ENCODE measurements at places on chromosomes 6 and 20. TPM values are rescaled to one million over a fixed set of nuclear protein-coding genes. Genes with fewer than 3 reads are reported as not detected.

The WFDC5 gene
- not detected for total RNA-seq

GRCh38 chr6:43869792-43870659 is 100.0 kb downstream of the VEGFA start:
- DNase-seq: no peak

The RTN4IP1 gene
- total RNA-seq: 6.8 TPM

DNA sequence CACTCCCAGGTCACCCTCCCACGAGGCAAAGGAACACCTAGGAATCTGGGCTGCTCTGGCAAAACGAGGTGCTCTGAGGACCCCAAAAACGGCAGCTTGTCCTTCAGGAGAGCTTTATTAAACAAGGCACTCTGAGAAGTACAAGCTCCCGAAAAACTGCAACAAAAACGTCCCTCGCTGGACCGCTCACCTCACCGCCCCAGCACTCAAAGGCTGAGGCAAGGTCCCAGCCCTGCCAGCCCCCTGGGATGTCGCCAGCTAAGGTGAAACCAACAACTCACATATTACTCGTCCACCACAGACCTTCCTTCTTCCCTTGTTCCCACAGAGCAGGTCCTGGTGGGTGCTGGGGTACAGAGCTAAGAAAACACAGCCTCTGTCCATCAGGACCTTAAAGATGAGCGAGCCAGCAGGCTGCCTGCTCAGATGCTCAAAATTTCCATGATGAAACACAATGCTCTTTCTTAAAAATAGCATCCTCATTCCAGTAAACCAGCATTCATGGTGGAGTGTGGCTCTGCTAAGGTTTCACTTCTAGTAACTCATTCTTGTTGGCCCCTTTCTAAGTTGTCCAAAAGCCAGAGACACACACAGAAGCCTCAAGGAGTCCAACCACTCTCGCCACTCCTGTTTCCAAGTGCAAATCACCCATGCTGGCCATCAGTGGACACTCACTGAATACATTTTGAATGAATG is 35.9 kb downstream of the ATP9A start:
- DNase-seq: no peak

GRCh38 chr20:40931410-40932044 is 97.1 kb upstream of the TOP1 start:
- no peak for DNase-seq

The ZSCAN26 gene
- total RNA-seq: 26.9 TPM

- no peak for DNase-seq
Measured at GRCh38 chr6:45822873-45823272, 192.8 kb downstream of the CLIC5 start.

DNA sequence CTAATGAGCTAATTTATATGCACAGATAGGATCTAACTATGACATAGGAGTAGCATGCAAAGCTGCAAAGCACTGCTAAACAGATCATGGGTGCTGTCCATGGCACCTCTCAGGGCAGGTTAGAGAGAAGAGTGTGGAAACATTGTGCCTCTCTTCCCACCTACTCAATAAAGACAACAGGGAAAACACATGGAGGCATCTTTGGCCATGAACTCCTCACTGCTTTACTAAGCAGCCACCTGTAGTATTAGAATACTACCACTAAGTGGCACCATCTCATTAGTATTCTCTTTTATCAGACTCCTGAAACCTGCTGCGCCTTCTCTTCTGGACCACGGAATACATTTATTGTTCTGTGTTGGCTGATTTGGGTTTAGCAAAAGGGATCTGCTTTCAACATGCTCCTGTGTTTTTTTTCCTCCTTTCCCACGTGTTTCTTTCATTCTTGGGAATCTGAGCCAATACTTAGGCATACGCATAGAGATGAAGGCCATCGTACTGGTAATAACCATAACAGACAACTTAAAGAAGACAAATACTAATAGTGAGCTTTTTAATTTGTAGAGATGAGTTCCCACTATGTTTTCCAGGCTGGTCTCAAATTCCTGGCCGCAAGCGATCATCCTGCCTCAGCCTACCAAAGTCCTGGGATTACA is 9.4 kb upstream of the HDDC2 start:
- no peak for DNase-seq

DNA sequence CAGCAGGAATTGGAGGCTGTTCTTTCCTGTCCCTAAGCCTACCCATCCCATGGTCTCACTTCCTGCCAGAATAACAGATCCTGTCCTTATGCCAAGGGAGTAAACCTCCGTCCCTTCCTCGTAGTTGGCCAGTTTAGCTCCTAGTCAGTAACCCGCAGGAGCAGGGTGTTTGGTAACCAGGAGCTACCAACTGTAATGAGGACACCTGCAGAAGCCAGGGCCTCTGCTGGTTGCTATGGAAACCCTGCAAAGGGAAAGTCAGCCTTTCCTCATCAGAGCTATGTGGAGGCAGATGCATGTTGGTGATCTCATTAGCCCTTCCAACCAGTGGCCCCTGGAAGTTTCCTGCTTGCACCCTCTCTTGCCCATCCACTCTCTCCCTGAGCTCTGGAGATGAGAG is 368.2 kb upstream of the SULF2 start:
- no peak for DNase-seq

DNA sequence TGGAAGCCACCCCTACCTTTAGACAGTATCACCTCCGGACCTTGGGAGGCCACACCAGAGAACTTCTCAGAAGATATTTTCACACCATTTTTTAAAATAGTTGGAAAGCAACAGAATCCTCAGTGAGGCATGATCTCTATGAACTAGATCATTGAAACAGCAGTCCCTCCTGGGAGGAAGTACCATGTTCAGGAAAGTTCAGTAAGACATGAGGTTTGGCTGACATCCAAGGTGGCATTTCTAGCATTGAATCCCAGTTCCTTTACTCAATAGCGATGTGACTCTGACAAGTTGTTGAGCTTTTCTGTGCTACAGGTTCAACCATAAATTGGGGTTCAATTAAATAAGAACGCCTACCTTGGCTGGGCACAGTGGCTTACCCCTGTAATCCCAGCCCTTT is 169.0 kb downstream of the TBC1D7 start:
- DNase-seq: no peak

DNA sequence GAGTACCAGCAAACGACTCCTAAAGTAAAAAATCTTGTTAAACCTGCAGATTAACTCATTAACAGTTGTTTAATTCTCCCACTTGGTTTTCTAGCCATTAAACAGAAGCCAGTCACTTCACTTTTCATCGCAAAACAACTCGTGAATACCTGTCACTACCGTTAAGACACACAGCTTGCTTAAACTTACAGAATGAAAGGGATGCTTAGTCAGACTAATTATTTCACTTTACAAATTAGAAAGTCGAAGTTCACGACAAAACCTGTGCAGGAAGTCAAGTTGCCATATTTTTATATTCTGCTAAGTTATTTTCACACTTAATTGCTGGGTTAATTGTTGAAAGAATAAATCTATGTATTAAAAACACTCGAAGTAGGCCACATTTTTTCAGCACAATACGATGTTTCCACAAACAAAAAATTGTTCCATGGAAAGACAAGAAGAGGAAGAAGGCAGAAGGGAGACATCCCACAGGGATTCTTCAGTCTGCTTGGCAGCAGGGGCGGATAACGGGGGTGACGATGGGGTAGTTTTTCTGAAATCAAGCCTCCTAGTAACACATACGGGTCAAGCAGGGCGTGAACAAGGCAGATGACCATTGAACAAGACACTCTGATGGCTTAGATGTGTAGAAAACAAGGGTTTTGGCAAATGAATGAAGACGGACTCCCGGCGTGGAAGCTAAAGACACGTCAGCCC is 933 bp downstream of the SSR1 start:
- DNase-seq: no peak

The GSTA2 gene
- total RNA-seq: not detected

DNA sequence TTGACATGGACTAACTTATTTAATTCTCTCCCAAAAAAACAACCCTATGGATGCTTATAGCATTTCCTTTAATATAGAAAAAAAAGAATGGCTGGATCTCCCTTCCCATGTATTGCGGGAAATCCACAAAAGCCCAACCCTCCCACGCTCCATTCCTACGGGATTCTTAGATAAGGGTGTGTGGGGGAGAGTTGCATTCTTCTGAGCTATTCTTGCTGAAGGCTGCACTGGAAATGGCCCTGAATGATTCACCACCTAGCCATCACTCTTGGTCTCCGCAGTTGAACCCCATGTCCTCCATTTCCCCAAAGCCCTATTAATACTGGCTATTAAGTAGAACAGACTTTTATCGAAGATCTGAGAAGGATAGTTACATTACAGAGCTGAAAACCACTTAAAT is 41.9 kb upstream of the ADGRF5 start:
- no peak for DNase-seq

The PRPH2 gene
- 0.11 TPM for total RNA-seq

- DNase-seq: no peak
Measured at GRCh38 chr6:77492530-77492929, 29.2 kb upstream of the HTR1B start.

DNA sequence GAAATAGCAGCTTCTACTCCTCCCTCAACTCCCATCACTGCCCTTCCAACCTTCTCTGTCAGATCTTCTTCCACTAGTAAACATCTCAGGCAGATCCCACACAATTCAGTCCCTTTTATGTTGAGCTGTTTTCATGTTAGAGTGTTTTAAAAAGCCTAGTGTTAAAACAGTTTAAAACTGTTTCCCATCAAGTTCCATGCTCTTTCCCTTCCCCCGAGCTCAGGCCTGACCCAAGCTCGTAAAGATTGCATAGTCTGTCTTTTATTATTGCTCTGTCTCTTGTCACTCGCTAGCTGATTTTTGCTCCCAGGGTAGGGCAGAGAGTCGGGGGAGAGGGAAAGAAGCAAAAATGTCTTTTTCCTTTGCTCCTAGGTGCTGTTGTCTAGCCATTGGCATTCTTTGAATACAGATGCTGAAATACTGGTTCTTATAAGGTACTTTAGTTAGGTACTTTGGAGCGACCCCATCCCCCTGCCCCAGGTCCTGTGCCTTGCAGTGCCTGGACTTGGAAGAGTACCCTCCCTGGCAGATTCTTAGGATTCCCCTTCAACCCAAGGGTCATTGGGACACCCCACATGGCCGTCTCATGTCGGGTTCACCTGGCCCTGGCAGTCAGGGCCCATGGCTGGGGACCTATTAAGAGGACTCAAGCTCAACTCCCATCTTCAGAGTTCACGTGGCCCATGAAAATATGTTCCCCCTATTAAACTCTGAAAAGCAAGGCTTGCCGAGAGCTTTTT is 101.2 kb upstream of the ARMC2 start:
- DNase-seq: no peak

DNA sequence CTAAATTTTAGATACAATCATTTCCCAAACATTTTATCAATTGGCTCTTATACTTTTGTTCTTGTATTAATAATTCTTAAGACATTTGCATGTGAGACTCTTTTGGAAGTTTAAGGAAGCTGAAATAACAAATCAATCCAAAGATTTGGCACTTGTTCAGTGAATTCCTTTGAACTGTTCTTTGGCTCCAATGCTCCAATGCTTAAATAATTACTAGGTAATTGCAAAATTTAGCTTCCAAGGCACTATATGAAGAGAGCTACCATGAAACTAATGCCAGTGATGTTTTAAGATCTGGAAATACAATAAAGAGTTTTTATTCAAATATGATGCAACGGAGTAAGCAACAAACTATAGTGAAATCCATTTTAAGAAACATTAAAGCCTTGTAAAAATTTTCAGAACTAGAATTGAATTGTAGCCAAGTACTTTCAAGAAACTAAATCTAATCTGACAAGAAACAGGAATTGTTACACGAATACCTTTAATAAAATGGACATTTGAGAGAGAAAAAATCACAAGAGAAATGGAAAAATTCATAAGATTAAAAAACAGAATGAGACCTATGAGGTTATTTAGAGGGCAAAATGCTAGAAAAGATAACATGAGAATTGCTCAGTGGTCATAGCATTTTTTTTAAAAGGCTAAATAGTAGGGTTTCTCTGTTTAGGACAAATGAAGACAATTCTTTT is 43.6 kb upstream of the SMLR1 start:
- no peak for DNase-seq

DNA sequence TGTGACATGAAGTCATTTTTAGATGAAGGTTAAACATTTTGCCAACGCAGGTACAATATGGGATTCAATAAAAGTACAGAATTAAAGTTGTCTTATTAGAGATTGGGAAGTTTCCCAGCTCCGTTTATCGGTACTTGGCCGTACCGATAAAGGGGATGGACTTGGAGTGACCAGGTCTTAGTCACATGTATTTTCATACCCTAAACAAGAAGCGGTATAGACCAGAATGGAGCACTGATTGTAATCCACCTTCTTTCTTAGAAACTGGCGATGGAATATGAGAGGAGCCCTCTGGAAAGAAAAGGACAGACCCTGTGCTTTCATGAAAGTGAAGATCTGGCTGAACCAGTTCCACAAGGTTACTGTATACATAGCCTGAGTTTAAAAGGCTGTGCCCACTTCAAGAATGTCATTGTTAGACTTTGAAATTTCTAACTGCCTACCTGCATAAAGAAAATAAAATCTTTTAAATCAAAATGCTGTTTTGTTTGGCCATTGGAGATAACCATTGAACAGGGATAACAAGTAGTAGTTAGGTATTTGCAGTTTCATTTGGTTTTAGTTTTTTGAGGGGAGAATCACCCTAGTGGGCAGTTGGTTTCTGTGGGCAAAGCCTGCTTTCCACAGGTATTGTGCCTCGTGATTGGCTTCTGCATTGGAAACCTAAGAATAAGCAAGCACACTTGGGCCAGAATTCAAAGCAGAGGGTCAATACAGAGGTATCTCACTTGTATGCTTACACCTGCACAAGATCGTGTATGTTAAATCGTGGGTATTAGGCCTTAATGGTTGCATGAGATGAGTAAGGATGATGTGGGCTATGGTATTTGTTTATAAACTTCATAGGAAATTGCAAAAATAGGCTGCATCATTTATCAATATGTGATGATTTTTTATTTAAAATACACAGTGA is 11.2 kb upstream of the ZNFX1 start:
- no peak for DNase-seq

DNA sequence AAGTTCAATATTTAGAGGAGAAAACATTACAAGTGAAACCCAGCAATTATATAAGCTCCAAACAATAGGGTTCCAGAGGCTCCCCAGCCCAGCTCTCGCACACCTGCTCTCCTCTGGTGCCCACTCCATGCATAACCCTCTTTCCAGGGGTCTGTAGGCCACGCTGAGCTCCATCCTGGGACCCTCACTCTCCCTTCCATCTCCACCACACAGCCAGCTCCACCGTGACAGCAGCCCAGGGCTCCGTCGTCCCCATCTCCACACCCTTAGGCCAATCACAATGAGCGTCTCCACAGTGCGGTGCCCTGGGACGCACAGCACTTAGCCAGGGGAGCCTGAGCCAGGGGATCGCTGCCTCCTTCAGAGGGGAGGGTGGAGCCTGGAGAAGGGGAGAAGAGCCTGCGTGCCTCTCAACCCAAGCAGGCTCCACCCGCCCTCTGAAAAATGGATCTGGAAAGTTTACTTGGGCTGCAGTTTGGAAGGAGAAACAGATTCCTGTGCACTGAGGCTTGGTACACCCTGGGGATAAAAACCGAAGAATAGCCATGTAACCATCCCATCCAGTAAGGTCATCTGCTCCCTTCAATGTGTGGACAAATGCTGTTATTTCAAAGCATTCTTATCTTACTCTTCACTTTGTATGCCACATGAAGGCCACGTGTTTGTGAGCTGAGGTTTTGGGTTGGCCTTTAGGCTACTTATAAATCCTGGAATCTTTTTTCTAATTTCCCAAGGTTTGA is 72.4 kb upstream of the GGTLC1 start:
- DNase-seq: no peak

GRCh38 chr6:65229825-65230224 is 477.2 kb downstream of the EYS start:
- no peak for DNase-seq

The KIAA0408 gene
- total RNA-seq: 0.25 TPM

The HSPA12B gene
- 11.5 TPM for total RNA-seq

Measured in mesothelial cell of epicardium (in vitro differentiated cells).